Activated CD8-positive, alpha-beta T cell treated with anti-CD3 and anti-CD28 coated beads, Interleukin-2, amount 10 ng/mL, durations not matched to agents 7 days and 5 days (primary cell): ENCODE measurements at places on chromosomes 1 and 21.

DNA sequence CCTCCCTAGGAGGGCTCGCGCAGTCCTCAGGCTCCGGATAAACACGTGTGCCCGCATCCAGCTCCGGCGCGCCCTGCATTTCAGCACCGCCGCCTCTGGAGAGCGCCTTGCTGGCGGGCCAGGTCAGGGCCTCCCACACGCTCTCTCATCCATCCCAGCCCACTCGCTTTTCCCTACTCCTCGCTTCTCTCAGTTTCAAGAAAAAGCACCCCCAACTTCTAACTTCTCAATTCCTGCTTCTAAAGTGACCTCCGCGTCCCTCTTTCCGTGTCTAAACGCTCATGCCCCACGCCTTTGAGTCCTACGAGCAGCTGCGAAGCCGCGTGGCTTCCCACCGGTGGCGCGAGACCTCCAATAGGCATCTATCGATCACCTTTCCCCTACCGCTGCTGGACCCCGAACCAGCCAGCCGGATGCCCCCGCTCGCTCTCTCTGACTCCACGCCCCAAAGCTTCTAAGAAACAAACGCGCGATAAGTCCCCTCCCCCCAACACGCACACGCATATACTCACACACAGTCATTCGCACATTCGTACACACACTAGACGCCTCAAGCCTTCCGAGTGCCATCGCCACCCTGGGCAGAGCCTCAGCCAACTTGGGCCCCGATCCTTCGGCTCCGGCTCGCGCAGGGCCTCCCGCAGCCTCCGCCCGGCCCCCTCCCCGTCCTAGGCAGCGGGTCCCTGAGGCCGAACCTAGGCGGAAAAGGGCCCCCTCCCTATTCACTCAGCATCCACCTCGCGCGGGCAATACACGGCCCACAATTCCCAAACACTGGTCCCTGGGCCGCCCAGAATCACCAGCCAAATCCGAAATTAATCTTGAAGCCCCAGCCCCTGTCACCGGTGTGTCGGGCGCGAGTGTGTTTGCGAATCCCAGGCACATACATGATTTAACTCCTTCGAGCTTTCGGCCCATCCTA, 1.1 kb downstream of the NMNAT2 start:
- no peak overlapping the region for H3K27ac ChIP-seq
- DNase-seq, result peak; percentile 59
- no peaks in the 10 kb centered on the region for H3K36me3 ChIP-seq
- H3K4me1 ChIP-seq, result peaks cover 19% of the 10 kb centered on the region
- peaks cover 52% of the 10 kb centered on the region for H3K27me3 ChIP-seq

GRCh38 chr1:224753491-224753890, 137.4 kb downstream of the CNIH3 start:
- DNase-seq, result no peak
- H3K4me1 ChIP-seq, result peaks cover 10% of the 10 kb centered on the region
- no peaks in the 10 kb centered on the region for H3K27me3 ChIP-seq
- no peak overlapping the region for H3K27ac ChIP-seq

DNA sequence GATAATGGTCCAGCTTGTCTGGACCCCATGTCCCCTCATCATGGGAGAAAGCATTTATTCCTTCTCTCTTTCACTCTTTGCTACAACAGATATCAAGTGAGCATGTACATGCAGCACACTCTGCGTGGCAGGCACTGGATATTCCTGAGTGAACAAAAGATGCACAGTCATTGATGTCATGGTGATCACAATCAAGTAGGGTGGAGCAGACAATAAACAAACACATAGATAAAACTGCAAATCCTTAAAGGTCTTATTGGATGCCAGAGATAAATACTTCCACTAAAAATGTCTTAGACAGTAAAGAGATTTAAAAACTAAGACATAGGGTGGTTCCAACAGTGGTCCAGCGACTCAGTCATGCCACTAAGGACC, 178.0 kb downstream of the ZC3H11B start:
- no peak overlapping the region for H3K4me3 ChIP-seq
- DNase-seq, result no peak
- H3K36me3 ChIP-seq, result no peaks in the 10 kb centered on the region
- no peaks in the 10 kb centered on the region for H3K4me1 ChIP-seq

GRCh38 chr1:31780632-31781031, 16.5 kb upstream of the ADGRB2 start:
- no peak overlapping the region for H3K27ac ChIP-seq
- H3K27me3 ChIP-seq, result peaks cover 15% of the 10 kb centered on the region
- no peaks in the 10 kb centered on the region for H3K4me1 ChIP-seq
- no peak for DNase-seq
- H3K4me3 ChIP-seq, result no peak overlapping the region
- no peaks in the 10 kb centered on the region for H3K36me3 ChIP-seq

- H3K27me3 ChIP-seq, result no peaks in the 10 kb centered on the region
- H3K36me3 ChIP-seq, result peaks cover 11% of the 10 kb centered on the region
- no peak overlapping the region for H3K27ac ChIP-seq
- H3K4me3 ChIP-seq, result no peak overlapping the region
Observed at GRCh38 chr1:243543501-243543900, 287.7 kb downstream of the SDCCAG8 start.

DNA sequence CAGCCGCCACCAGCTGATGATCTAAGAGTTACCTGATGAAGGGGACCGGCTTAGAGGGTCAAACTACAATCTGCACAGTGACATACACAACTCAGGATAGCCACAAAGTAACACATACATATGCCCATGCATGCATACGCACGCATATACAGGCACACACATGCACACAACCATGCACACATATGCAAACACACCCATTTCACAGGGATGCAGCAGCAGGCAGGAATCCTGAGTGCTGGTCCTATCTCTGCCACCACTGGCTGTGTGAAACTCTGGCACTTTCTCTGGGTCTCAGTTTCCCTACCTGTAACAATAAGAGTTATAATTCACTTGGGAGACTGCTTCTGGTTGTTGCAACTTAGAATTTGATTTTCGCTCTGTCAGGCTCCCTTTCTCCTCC, 520.2 kb downstream of the PTPRU start:
- no peak overlapping the region for H3K27ac ChIP-seq
- H3K4me1 ChIP-seq, result no peaks in the 10 kb centered on the region
- H3K36me3 ChIP-seq, result no peaks in the 10 kb centered on the region
- H3K4me3 ChIP-seq, result no peak overlapping the region
- DNase-seq, result no peak
- H3K27me3 ChIP-seq, result peaks cover 2% of the 10 kb centered on the region

- H3K27ac ChIP-seq, result no peak overlapping the region
- no peak overlapping the region for H3K4me3 ChIP-seq
- no peaks in the 10 kb centered on the region for H3K27me3 ChIP-seq
- no peak for DNase-seq
- H3K36me3 ChIP-seq, result no peaks in the 10 kb centered on the region
Observed at GRCh38 chr21:15408089-15408488, 321.7 kb upstream of the USP25 start.

DNA sequence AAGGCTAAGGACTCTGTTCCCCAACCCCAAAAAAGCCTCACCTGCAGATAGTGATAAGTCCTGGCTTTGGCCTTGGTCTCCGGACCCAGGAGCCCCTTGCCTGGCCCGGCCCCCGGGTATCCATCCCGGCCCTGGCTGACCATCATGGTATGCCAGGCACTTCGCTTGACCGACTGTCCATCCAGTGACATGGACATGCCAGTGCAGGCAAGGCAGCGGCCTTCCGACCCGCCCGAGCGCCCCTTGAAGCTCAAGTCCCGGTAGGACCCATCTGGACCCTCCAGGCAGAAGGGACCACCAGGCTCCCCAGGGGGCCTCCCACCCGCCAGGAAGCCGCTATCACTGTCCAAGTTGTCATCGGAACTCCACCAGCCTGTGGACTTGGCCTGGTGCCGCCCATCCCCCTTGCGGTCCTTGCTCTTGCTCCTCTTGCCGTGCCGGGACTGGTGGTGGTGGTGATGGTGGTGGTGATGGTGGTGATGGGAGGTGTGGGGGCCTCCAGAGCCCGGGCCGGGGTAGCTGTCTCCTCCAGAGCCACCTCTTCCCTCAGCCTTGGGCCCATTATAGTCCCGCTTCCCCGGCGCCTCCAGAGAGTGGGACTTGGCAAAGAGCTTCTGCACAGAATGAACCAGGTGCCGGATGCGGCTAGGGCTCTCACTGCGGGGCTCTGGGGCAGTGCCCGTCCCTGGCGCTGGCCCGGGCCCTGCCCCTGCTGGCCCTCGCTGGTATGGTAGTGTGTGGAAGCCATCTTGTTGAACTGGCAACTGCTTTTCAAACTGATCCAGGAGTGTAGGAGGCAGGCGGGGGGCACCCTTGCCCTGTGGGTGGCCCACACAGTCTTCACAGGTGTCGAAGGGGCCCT, 25.0 kb downstream of the DLGAP3 start:
- no peak overlapping the region for H3K27ac ChIP-seq
- H3K27me3 ChIP-seq, result peaks cover 9% of the 10 kb centered on the region
- H3K4me1 ChIP-seq, result no peaks in the 10 kb centered on the region
- DNase-seq, result no peak
- no peaks in the 10 kb centered on the region for H3K36me3 ChIP-seq

DNA sequence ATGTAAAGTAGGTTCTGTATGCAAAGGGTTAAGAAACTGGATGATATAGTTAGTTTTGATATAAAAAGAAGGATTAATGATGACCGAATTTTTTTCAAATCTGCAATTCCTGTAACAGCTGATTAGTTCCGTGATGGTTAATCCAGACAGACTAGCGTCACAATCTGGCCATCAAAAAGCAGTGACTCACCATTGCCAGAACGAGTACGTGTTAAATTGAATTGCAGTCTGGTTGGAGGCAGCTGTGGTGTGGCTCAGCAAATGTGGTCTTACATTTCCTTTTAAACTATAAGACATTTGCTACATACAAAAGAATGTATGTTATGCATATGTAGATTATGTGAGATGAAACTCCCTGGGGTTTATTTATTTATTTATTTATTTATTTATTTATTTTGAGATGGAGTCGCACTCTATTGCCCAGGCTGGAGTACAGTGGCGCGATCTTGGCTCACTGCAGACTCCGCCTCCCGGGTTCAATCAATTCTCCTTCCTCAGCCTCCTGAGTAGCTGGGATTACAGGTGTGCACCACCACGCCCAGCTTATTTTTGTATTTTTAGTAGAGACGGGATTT, 139.8 kb downstream of the RYR2 start:
- H3K4me1 ChIP-seq, result no peaks in the 10 kb centered on the region
- H3K27me3 ChIP-seq, result no peaks in the 10 kb centered on the region
- H3K36me3 ChIP-seq, result no peaks in the 10 kb centered on the region

GRCh38 chr21:35303085-35303484, 254.0 kb upstream of the RUNX1 start:
- no peak overlapping the region for H3K27ac ChIP-seq
- no peaks in the 10 kb centered on the region for H3K36me3 ChIP-seq
- DNase-seq, result no peak
- no peak overlapping the region for H3K4me3 ChIP-seq
- H3K27me3 ChIP-seq, result peaks cover 6% of the 10 kb centered on the region
- H3K4me1 ChIP-seq, result no peaks in the 10 kb centered on the region

DNA sequence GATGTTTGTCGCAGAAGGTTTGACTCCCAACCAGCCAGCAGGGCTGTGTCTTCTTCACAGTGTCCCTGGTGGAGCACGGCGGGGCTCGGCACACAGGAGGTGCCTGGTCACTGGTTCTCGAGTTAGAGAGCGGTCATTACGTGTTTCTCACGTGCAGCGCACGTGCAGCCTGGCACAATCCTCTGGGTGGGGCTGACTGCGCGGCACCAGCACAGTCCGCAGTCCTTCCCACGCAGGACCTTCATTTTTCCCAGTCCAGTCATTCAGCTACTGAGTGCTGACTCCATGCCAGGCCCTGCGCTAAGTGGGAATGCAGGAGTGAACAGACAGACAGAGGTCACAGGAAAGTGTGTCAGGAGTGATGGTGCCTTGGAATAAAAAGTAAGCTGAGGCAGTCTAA, 46.2 kb upstream of the GPR153 start:
- no peaks in the 10 kb centered on the region for H3K27me3 ChIP-seq
- no peak for DNase-seq
- no peaks in the 10 kb centered on the region for H3K4me1 ChIP-seq
- H3K36me3 ChIP-seq, result peaks cover 28% of the 10 kb centered on the region

GRCh38 chr1:48831120-48831978, 54.7 kb upstream of the BEND5 start:
- H3K27ac ChIP-seq, result no peak overlapping the region
- peaks cover 13% of the 10 kb centered on the region for H3K27me3 ChIP-seq
- no peaks in the 10 kb centered on the region for H3K4me1 ChIP-seq
- no peaks in the 10 kb centered on the region for H3K36me3 ChIP-seq
- DNase-seq, result no peak

DNA sequence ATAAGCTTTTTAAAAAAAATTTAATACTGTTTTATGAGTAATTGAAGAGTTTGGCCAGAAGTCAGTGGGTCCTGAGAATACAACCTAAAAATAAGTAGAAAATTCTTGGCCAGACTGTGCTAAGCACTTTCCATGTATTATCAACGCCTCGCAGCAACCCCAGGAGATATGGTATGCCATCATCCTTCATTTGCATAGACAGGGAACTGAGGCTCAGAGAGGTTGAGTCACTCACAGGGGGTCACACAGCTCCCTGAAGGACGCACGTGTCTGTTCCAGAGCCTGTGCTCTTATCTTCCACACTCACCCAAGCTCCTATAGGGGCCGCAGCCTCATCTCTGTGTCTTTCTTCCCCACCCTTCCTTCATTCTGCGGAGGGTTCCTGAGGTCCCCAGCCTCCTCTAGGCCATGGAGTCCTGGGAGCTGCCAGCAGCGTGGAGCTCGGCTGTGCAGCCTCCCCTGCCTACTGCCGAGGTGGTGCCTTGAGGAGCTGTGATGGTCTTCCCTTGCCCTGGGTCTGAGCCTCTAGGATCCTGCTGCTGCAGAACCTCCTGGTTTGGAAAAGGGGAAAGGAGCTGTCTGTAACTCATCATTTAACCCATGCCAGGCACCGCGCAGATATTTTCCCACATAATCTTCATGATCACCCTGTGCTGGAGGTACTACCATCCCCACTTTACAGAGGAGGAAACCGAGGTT, 30.3 kb upstream of the ECE1 start:
- H3K4me3 ChIP-seq, result no peak overlapping the region
- no peak overlapping the region for H3K27ac ChIP-seq
- peaks cover 23% of the 10 kb centered on the region for H3K36me3 ChIP-seq
- no peak for DNase-seq

GRCh38 chr21:16536140-16536539, 806.4 kb downstream of the USP25 start:
- no peaks in the 10 kb centered on the region for H3K4me1 ChIP-seq
- no peak overlapping the region for H3K4me3 ChIP-seq
- H3K36me3 ChIP-seq, result no peaks in the 10 kb centered on the region
- no peaks in the 10 kb centered on the region for H3K27me3 ChIP-seq

DNA sequence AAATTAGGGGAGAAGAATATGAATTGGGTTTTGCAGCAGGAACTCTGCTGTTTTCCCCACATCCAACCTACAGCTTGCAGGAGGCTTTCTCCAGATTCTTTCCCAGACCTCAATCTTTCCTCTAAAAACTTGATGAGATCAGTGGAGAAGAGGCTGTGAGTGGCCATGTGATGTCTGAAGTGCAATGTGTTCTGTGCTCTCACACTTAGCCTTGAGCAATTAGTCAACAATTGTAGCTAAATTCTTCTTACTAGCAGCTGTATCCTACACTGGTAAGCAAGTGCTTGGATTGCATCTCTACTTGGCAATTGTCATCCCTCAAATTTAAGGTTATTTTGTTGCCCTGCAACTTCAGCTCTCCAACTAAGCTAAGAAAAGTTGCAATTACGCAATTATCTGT, 807.3 kb upstream of the RGS18 start:
- H3K27me3 ChIP-seq, result no peaks in the 10 kb centered on the region
- no peaks in the 10 kb centered on the region for H3K36me3 ChIP-seq
- H3K4me3 ChIP-seq, result no peak overlapping the region
- no peak overlapping the region for H3K27ac ChIP-seq

GRCh38 chr1:185363205-185363604, 46.2 kb upstream of the IVNS1ABP start:
- H3K4me3 ChIP-seq, result no peak overlapping the region
- peaks cover 24% of the 10 kb centered on the region for H3K4me1 ChIP-seq
- H3K27ac ChIP-seq, result no peak overlapping the region
- H3K27me3 ChIP-seq, result no peaks in the 10 kb centered on the region
- H3K36me3 ChIP-seq, result peaks cover 45% of the 10 kb centered on the region
